ENCODE measurements at places on chromosomes 2 and 18. TPM values are rescaled to one million over a fixed set of nuclear protein-coding genes. Genes with fewer than 3 reads are reported as not detected.

MEIS1 gene
- total RNA-seq, result 31.8 TPM

DSG2 gene
- 22.4 TPM for total RNA-seq

ANKRD23 gene
- total RNA-seq, result 1.8 TPM

CLEC4F gene
- not detected for total RNA-seq

AP1S3 gene
- 20.8 TPM for total RNA-seq

PRSS56 gene
- not detected for total RNA-seq

SRD5A2 gene
- not detected for total RNA-seq

ALS2 gene
- 8.5 TPM for total RNA-seq

INPP5D gene
- total RNA-seq, result 6.2 TPM

GALM gene
- 2.2 TPM for total RNA-seq

ZNF519 gene
- total RNA-seq, result 6.7 TPM

KATNAL2 gene
- total RNA-seq, result 1.1 TPM

CMPK2 gene
- total RNA-seq, result 2.6 TPM

IL36A gene
- 167 TPM for total RNA-seq

KCNF1 gene
- not detected for total RNA-seq

GALNT5 gene
- total RNA-seq, result 3.8 TPM

GPR17 gene
- total RNA-seq, result not detected

LYG2 gene
- not detected for total RNA-seq

SLC9A4 gene
- total RNA-seq, result 0.08 TPM

FBXO15 gene
- total RNA-seq, result 0.76 TPM

ITGB6 gene
- 24.2 TPM for total RNA-seq

FOXD4L1 gene
- 0.16 TPM for total RNA-seq

DPYSL5 gene
- total RNA-seq, result not detected

LYPD6B gene
- 3.2 TPM for total RNA-seq

MBP gene
- total RNA-seq, result 25.5 TPM

ERCC3 gene
- total RNA-seq, result 19.0 TPM

NYAP2 gene
- total RNA-seq, result 0.32 TPM

CDK5R2 gene
- total RNA-seq, result not detected

Data from esophagus mucosa (tissue), 1 donor.